ENCODE measurements at places on chromosomes 11 and 22.

- DNase-seq: no peak
Measured at GRCh38 chr11:128854841-128855240, 12.3 kb downstream of the KCNJ1 start.

GRCh38 chr22:44574057-44574639, 76.1 kb upstream of the RTL6 start:
- no peak for DNase-seq

DNA sequence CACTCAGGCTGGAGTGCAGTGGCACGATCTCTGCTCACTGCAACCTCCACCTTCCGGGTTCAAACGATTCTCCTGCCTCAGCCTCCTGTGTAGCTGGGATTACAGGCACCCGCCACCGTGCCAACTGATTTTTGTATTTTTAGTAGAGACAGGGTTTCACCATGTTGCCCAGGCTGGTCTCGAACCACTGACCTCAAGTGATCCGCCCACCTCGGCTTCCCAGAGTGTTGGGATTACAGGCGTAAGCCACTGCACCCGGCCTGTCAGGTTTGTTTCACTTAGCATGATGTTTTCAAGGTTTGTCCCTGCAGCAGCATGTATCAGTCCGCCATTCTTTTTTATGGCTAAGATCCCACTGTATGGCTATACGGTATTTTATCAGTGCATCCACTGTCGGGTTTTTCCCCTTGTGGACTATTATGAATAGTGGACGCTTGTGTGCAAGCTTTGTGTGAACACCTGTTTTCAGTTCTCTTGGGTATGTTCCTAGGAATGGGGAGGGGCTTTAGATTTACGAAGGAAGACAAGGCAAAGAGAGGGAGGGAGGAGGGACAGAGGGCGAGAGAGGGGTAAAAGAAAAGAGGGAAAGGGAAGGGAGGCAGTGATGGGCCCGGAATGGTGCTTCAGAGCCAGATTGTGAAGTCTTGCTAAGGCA, 13.9 kb upstream of the CDC42EP2 start:
- DNase-seq: no peak

GRCh38 chr11:101916422-101916821, at the start of gene ANGPTL5:
ANGPTL5 (minus strand) TSS chr11:101916522; CDS start chr11:101907909, 8,613 bp downstream.
- no peak for DNase-seq

GRCh38 chr11:36056160-36056751, 112.4 kb downstream of the LDLRAD3 start:
- DNase-seq: no peak

GRCh38 chr11:4416306-4416705, 22.8 kb upstream of the TRIM21 start:
- DNase-seq: no peak

GRCh38 chr11:123653827-123654565, 428 bp downstream of the SCN3B start:
- no peak for DNase-seq

DNA sequence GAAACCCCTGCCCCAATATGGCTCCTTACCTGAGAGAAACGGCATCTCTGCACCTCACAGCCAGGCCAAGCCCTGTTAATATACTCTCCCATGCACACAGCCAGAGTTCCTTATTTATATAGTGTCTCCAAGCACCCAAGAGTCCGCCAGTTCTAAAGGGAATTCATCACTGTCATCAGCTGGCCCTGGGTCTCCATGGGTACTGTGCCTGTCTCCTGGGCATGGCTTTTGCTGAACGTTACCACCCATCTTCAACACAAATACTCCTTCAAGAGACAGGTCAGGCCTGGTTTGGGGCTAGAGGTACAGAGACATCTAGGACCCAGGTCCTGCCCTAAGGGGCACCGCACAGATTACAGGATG, 1.6 kb upstream of the ATG16L2 start:
- no peak for DNase-seq

DNA sequence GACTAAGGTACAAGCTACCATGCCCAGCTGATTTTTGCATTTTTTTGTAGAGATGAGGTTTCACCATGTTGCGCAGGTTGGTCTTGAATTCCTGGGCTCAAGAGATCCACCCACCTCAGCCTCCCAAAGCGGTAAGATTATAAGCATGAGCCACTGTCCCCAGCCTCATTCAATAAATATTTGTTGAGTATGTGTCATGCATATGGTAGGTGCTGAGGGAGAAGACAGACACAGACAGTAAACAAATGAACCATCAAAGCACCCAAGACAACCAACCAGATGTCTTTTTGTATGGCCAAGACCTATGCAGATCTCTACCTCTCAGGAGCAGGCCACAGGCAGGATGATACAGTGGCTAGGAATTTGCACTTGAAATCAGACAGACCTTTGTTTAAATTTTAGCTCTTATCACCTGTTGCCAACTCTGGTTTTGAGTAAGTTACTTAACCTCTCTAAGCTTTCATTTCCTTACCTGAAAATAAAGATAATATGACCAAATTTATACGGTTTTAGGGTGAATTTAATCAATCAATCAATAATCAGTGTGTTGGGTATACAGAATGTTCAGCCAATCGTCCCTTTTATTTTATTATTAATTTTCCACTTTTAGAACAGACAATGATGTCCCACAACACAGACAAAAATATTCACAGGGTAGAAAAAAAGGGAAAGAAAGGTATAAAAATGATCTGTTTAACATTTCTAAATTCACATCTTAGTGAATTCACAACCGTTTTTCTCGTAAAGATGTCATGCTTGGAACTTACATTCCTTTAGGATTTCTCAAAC, 128.2 kb downstream of the SGSM3 start:
- no peak for DNase-seq

- no peak for DNase-seq
Measured at GRCh38 chr11:24386546-24387397, 110.1 kb upstream of the LUZP2 start.

DNA sequence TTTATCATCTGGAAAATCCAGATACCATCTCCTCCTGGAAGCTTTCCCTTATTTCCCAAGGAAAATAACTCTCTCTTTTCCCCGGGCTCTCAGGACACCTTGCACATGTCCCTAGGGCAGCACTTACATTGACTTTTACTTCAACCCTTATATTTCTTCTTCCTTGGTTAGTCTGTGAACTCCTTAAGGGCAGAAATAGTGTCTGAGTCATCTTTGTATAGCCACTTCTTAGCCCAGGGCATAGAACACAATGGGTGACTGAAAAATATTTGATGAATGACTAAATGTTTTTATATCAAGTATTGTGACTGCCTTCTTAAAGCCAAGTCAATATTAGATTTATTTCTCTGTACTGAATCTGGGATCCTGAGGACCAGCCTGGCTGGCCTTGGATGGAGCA, 45.4 kb upstream of the MYOD1 start:
- DNase-seq: no peak

DNA sequence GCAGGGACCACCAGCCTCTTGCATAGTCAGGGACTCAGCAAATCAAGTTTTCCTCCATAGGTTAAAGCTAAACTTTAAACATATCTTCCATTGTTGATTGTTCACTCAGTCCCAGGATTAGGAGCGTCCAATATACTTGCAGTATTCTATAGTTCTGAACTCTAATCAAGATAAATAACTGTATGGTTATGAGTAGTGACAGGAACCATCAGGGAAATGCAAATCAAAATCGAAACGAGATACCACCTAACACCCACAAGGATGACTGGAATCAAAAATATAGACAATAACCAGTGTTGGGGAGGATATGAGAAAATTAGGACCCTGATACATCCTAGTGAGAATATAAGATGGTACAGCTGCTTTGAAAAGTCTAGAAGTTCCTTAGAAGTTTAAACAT, 190.0 kb downstream of the ETS1 start:
- DNase-seq: no peak

GRCh38 chr11:117891362-117891761, 14.9 kb upstream of the FXYD6 start:
- DNase-seq: no peak

GRCh38 chr11:36724742-36725385, 126.8 kb upstream of the RAG2 start:
- no peak for DNase-seq

DNA sequence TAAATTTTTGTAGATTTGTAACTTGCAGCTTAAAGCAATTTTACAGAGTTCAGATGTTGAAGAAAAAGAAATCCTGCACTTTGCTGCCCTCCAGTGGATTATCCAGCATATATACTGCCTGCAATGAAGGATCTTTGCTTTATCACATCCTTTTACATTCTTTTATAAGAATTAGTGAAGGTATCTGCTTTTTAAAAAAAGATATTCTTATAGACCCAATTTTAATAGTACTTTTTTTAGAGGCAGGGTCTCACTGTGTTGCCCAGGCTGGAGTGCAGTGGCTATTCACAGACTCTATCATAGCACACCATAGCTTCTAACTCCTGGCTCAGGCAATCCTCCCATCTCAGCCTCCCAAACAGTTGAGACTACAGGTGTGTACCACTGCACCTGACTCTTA, 60.7 kb downstream of the TTC17 start:
- DNase-seq: peak; percentile 11

- peak; percentile 45 for DNase-seq
Measured at GRCh38 chr22:20783844-20784723, 10.2 kb downstream of the SERPIND1 start.

DNA sequence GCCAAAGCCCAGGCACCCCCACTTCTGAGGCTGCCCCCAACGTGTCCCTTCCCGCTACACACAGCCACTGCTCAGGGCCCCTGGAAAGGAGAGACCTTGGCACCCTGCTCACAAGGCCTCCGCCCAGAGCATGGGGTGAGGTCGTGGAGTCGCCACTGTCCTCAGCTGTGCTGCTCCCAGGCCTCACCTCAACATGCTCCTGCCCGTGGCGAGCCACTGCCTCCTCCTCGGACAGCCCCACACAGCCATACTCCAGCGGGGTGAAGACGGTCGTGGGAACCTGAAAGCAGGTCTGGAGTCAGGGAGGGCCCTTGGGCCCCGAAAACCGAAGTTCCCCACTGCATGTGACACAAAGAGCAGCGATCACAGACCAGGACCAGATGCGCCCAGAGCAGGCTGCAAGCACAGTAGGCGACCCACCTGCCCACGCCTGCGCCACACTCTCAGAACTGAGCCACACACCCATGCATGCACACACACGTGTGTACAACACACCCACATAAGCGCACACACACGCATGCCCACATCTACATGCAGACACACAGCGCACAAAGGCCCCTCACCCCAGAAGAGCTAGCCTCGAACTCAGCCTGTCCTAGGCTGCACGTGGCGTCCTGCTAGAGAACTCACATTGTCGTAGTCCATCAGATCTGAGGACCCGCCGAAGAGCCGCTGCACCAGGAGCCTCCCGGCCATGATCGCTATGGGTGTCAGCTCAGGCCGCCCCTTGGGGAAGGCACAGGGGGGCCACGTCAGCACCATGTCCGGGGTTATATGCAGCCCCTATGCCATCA, 25.5 kb upstream of the GNB1L start:
- DNase-seq: no peak

DNA sequence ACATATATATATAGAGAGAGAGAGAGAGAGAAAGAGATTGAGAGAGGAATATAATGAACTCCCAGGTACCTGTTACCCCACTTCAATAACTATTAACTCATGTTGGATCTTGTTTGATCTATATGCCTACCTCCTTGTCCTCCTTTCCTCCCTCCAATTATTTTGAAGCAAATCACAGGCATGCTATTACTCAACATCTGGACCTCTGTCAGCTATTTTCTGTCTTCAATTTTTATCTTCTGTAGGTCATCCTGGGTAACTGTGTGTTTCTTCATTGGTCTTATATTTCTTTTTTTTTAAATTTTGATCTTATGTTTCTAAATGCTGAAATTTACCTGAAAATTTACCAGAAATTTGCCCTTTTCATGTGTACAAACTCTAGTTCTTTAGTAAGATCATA, 24.8 kb downstream of the UVRAG start:
- DNase-seq: no peak

- DNase-seq: no peak
Measured at GRCh38 chr11:32184041-32184722, 93.3 kb downstream of the RCN1 start.

DNA sequence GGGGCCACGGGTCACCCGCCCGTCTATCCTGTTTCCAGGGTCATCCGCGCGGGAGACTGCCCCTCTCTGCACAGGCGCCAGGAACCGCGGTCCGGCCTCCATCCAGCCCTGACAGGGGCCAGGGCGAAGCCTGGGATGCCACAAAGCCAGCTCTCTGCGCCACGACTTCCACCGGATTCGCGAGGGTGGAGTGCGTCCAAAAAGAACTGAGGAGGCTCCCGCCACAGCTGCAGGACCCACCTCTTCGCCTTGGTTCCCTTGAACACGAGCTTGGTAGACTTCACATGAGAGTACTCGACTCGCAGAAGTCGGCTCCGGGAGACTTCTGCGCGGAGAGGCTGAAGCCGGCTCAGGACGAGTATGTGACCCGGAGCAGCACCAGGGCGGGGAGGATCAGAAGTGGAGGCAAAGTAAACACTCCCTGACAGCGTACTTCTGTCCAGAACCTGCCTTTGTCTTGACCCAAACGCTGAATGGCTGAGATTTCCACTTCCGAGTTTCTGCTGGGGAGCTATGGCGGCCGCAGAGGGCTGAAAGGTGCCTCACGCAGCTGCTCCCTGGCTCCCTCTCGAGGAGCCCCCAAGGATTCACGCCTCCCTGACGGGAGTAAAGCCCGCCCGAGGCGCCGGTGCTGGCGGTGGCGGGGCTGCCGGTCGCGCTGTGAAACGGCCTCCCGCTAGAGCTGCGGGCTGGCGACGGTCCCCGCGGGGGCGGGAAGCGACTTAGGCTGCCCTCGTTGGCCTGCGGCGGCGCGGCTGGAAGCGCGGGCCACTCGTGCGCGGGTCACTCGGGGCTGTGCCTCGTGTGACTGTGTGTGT, 4566.7 kb upstream of the OR11H1 start:
- no peak for DNase-seq

GRCh38 chr11:46050662-46051061, 70.6 kb downstream of the PHF21A start:
- no peak for DNase-seq

All from effector memory CD8-positive, alpha-beta T cell (primary cell).